H1 (cell line): ENCODE measurements at places on chromosomes 7 and 10. TPM values are rescaled to one million over a fixed set of nuclear protein-coding genes. Genes with fewer than 3 reads are reported as not detected.
A peak's percentile ranks its signal among the peaks of the same experiment; 100 is the strongest.

- H3K36me3 ChIP-seq, result no peaks in the 10 kb centered on the region
- H3K27ac ChIP-seq, result no peak overlapping the region
- no peak for DNase-seq
- no peaks in the 10 kb centered on the region for H3K27me3 ChIP-seq
- no peak overlapping the region for H3K4me3 ChIP-seq
- peaks cover 2% of the 10 kb centered on the region for H3K4me1 ChIP-seq
These were observed 252.2 kb upstream of the CSTF2T start for GRCh38 chr10:51951601-51952000.

GRCh38 chr10:61983255-61983654, 81.8 kb downstream of the ARID5B start:
- H3K36me3 ChIP-seq, result no peaks in the 10 kb centered on the region
- no peak for DNase-seq

GRCh38 chr7:116087291-116087690, 56.7 kb upstream of the TFEC start:
- no peaks in the 10 kb centered on the region for H3K27me3 ChIP-seq
- no peaks in the 10 kb centered on the region for H3K36me3 ChIP-seq
- H3K27ac ChIP-seq, result no peak overlapping the region

DNA sequence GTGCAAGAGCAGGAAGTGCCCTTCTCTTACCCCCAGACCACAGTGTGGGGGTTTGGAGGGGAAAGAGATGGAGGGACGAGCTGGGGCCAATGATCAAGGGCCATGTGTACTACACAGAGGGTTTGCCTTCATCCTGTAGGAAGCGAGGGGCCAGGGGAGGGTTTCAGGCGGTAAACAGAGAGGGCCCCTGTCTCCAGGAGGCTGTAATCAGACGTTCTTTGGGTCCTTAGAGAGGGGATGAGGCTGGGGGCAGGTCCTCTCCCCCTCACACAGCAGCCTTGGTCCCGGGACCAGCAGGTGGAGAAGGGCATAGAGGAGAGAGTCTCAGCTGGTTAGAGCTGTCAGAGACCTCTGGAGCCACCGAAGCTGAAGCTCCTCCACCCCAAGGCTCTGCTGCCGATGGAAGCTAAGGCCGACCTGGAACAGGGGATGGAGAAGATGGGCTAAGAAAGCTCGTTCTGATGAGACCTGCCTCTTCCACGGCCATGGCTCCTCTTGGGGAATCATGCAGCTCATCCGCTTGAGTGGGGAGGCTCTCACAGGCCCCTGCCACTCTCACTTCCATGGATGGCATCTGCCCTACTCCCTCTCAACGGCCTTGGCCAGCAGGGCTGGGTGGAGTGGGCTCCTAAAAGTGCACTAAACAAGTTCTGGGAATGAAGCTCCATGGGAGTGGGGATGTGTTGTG, 3.5 kb downstream of the LOXL4 start:
- H3K27me3 ChIP-seq, result peaks cover 2% of the 10 kb centered on the region; the same call in 1 of the 2 replicates
- H3K4me3 ChIP-seq, result no peak overlapping the region
- peaks cover 10% of the 10 kb centered on the region for H3K4me1 ChIP-seq
- no peak overlapping the region for H3K27ac ChIP-seq

- H3K4me3 ChIP-seq, result peak overlapping the region; percentile 71
- H3K27ac ChIP-seq, result peak overlapping the region; percentile 59; the same call in 1 of the 2 replicates
- no peaks in the 10 kb centered on the region for H3K36me3 ChIP-seq
- H3K4me1 ChIP-seq, result peaks cover 8% of the 10 kb centered on the region
- no peak for DNase-seq
These were observed 25.6 kb downstream of the SCD start for GRCh38 chr10:100372415-100373297.

GRCh38 chr7:356087-356486, 66.1 kb downstream of the FOXL3 start:
- no peaks in the 10 kb centered on the region for H3K36me3 ChIP-seq
- no peak for DNase-seq
- no peak overlapping the region for H3K27ac ChIP-seq
- H3K27me3 ChIP-seq, result no peaks in the 10 kb centered on the region
- H3K4me1 ChIP-seq, result no peaks in the 10 kb centered on the region; the same call in 1 of the 2 replicates

DNA sequence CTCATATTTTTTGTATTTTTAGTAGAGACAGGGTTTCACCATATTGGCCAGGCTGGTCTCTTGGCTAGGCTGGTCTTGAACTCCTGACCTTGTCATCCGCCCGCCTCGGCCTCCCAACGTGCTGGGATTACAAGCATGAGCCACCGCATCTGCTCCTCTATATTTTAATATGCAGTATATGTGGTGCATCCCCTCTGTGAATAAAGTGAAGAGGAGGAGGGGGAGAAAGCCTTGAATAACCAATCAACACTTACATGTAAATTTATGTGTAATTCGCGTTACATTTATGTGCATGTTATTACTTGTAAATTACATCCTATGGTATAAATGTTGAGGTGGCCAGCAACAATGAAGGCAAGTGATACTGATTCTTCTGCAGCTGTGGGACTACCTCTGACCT, 309.9 kb downstream of the CCDC3 start:
- no peaks in the 10 kb centered on the region for H3K36me3 ChIP-seq
- no peak for DNase-seq
- no peaks in the 10 kb centered on the region for H3K27me3 ChIP-seq

- no peaks in the 10 kb centered on the region for H3K27me3 ChIP-seq
- H3K4me3 ChIP-seq, result no peak overlapping the region
- no peak overlapping the region for H3K27ac ChIP-seq
- DNase-seq, result no peak
- H3K36me3 ChIP-seq, result no peaks in the 10 kb centered on the region
These were observed 56.0 kb upstream of the TNKS2 start for GRCh38 chr10:91742229-91742628.

DNA sequence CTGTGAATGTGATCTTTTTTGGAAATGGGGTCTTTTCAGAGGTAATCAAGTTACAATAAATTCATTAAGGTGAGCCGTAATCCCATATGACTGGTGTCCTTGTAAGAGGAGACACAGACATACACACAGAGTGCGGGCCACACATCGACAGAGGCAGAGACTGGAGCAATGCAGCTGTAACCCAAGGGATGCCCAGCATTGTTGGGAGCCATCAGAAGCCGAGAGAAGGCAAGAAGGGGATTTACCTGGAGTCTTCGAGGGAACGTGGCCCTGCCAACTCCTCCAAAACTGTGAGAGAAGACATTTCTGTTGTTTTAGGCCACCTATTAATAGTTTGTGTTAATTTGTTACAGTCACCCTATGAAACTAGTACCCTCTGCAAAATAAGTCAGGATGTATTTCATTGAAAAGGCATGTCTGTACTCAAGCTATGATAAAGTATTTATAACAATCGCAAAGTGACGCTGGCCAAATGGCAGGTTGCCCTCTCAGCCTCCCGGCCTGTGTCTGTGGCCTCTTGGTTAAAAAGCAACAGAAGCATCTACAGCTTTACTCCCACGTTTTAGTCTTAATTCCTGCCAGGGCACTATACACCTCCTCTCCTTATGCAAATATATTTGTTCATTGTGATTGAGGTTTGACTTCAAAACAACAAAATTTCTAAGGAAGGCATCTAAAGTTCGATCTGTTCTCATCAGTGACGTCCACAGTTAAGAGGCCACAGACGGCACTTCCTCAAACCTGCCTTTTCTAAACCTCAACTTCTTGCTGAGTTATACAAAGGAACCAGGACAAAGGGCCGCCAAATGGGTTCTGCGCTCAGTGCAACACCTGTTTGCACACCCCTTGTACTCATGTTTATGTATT, 46.8 kb downstream of the HIPK2 start:
- DNase-seq, result no peak
- no peaks in the 10 kb centered on the region for H3K27me3 ChIP-seq
- H3K36me3 ChIP-seq, result no peaks in the 10 kb centered on the region
- no peak overlapping the region for H3K4me3 ChIP-seq
- H3K27ac ChIP-seq, result no peak overlapping the region

- DNase-seq, result peak; percentile 43
- H3K36me3 ChIP-seq, result no peaks in the 10 kb centered on the region
- no peak overlapping the region for H3K4me3 ChIP-seq
- H3K4me1 ChIP-seq, result peaks cover under 1% of the 10 kb centered on the region; the same call in 1 of the 2 replicates
These were observed 157.4 kb upstream of the TCF7L2 start for GRCh38 chr10:112792487-112793201.

DNA sequence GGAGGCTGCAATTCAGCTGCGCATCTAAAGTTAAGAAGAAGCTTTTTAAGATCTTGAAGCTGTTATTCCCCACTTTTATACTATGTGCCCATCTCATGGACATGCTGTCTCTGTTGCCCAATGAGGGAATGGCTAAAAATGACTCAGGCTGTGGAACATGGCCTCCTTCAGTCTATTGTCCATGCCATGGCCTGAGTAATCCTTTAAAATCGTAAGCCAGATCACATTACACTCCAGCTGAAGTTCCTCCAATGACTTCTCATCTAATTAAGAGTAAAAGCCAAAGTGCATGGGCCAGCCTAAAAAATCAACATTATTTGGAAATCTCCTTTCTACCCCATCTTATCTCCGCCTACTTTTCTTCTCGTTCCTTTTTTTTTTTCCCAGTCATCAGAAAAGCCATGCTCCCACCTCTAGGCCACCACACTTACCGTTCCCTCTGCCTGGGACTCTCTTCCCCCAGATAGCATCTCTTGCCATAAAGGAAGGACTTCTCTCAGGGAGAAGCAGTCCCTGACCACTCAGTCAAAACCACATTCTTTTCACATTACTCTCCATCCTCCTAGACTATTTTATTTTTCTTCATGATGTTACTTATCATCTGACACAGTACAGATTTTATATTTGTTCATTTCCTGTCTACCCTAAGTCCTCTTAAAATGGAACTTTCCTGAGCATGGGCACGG, 337.4 kb downstream of the PRPF18 start:
- no peak overlapping the region for H3K4me3 ChIP-seq
- no peaks in the 10 kb centered on the region for H3K36me3 ChIP-seq
- no peaks in the 10 kb centered on the region for H3K27me3 ChIP-seq
- no peak overlapping the region for H3K27ac ChIP-seq

- H3K27me3 ChIP-seq, result no peaks in the 10 kb centered on the region
- no peak for DNase-seq
- peaks cover 19% of the 10 kb centered on the region for H3K36me3 ChIP-seq
- H3K27ac ChIP-seq, result no peak overlapping the region
These were observed 29.3 kb downstream of the DYNC2I1 start for GRCh38 chr7:158885624-158886023.

- no peak for DNase-seq
- no peaks in the 10 kb centered on the region for H3K36me3 ChIP-seq
- H3K27me3 ChIP-seq, result no peaks in the 10 kb centered on the region
- no peak overlapping the region for H3K27ac ChIP-seq
- no peak overlapping the region for H3K4me3 ChIP-seq
These were observed 257.2 kb upstream of the CTBP2 start for GRCh38 chr10:125417605-125418004.

DNA sequence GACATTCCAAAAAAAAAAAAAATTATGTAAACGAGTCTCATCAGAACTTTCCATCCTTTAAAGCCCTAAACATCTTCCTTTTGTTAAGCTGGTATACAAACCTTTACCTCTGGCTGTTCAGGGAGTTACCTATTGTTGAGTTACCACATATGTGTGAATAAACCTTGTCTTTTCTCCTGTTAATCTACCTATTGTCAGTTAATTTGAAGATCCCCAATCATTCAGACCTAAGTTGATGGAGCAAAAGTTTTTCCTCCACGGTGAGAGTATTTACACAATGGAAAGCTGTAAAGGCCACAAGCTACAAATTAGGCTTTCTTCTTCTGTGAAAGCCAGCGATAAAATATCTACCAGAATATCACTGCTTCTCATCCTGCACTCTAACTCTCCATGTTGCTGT, 80.3 kb downstream of the SKAP2 start:
- no peaks in the 10 kb centered on the region; the same call in 1 of the 2 replicates for H3K27me3 ChIP-seq
- H3K36me3 ChIP-seq, result no peaks in the 10 kb centered on the region
- no peak for DNase-seq
- H3K27ac ChIP-seq, result no peak overlapping the region
- H3K4me3 ChIP-seq, result no peak overlapping the region
- no peaks in the 10 kb centered on the region; the same call in 1 of the 2 replicates for H3K4me1 ChIP-seq

DNA sequence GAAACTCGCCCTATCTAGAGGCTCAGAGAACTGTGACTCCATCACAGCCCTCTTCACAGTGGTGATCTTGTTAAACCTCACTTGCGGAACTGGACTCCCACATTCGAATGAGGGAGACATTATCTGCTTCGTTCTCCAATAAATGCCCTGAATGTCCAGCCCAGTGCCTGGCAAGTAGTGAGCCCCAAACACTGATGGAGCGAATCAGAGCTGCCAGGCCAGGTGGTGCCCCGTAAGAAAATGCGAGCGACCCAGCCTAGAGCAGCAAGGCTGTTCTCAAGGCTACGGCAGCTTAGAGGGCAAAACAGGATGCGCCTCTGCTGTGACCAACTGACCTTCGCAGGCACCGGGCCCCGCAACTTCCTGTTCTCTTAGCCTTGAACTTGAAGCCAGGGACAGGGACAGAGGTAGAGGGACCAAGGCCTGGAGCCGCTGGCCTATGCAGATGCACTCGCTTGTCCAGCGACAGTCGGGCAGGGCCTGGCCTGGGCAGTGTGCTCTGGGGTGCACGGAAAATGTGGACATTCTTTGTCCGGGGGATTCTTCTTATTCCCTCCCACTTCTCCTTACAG, 217.6 kb downstream of the TCERG1L start:
- H3K4me1 ChIP-seq, result peaks cover 11% of the 10 kb centered on the region
- no peak overlapping the region for H3K4me3 ChIP-seq
- H3K27ac ChIP-seq, result no peak overlapping the region
- H3K36me3 ChIP-seq, result no peaks in the 10 kb centered on the region
- no peak for DNase-seq

- DNase-seq, result no peak
- no peak overlapping the region for H3K4me3 ChIP-seq
- H3K36me3 ChIP-seq, result no peaks in the 10 kb centered on the region
- H3K27me3 ChIP-seq, result no peaks in the 10 kb centered on the region
- H3K4me1 ChIP-seq, result peaks cover 1% of the 10 kb centered on the region
These were observed 39.0 kb downstream of the OAT start for GRCh38 chr10:124379609-124380193.

- no peaks in the 10 kb centered on the region; the same call in 1 of the 2 replicates for H3K4me1 ChIP-seq
- no peak overlapping the region for H3K4me3 ChIP-seq
- H3K27ac ChIP-seq, result no peak overlapping the region
- no peaks in the 10 kb centered on the region for H3K36me3 ChIP-seq
- H3K27me3 ChIP-seq, result no peaks in the 10 kb centered on the region
These were observed 30.3 kb downstream of the ZAN start for GRCh38 chr7:100763556-100764140.

DNA sequence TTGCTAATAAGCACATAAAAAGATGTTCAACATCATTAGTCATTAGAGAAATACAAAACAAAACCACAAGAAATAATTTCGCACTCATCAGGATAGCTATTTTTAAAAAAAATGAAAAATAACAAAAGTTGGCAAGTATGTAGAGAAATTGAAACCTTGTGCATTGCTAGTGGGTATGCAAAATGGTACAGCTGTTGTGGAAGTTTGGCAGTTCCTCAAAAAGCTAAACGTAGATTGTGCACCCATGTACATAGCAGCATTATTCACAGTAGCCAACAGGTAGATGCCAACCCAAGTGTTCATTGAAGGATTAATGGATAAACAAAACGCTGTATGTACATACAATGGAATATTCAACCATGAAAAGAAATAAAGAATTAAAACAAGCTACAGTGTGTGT, 35.3 kb upstream of the STARD3NL start:
- no peaks in the 10 kb centered on the region for H3K36me3 ChIP-seq
- H3K27ac ChIP-seq, result no peak overlapping the region
- no peak for DNase-seq
- no peaks in the 10 kb centered on the region for H3K4me1 ChIP-seq

Gene FANK1
- 0.84 TPM in 1 of 2 replicates, not detected in the other for total RNA-seq

Gene GNAT3
- total RNA-seq, result not detected in 2 replicates

Gene BBIP1
- total RNA-seq, result 19.6 and 22.2 TPM in 2 replicates

Gene PDE6C
- not detected in 2 replicates for total RNA-seq

Gene MKLN1
- total RNA-seq, result 45.9 and 50.9 TPM in 2 replicates

Gene ZNF735
- not detected in 2 replicates for total RNA-seq

Gene CACNB2
- 2.4 and 3.2 TPM in 2 replicates for total RNA-seq

Gene FOXP2
- total RNA-seq, result 0.10 and 0.43 TPM in 2 replicates

Gene ADAM8
- total RNA-seq, result 4.4 and 4.6 TPM in 2 replicates

Gene TBRG4
- 137 and 146 TPM in 2 replicates for total RNA-seq

Gene GRID1
- 0.15 and 0.22 TPM in 2 replicates for total RNA-seq

Gene OR6B1
- total RNA-seq, result not detected in 2 replicates

Gene TYW1B
- total RNA-seq, result 11.5 and 12.6 TPM in 2 replicates

Gene SUN3
- total RNA-seq, result not detected in 2 replicates

Gene SLC13A4
- total RNA-seq, result 3.7 and 3.9 TPM in 2 replicates
